ENCODE measurements at places on chromosomes 4 and X.

DNA sequence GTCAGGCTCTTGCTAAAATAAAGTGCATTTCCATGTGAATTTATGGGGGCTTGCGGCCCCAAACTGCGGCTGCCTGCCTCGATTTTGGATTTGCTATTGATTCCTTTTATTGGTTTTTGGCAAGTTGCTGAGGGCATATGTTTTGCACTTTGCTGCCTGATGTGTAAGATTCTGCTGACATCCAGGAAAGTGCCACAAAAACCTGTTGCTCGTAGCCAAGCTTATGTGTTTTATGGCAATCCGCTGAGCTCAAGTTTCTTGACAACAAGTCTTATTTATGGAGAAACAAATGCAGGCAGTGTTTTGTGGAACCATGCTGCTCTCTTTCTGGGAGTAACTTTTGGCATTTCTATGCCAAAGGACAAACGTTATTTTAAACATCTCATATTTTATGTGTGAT, 97.3 kb upstream of the DDIT4L start:
- no peak for DNase-seq

GRCh38 chrX:96094616-96095015, 590.0 kb upstream of the DIAPH2 start:
- no peak for DNase-seq

- DNase-seq = no peak
Observed at GRCh38 chr4:120874792-120875774, 47.4 kb downstream of the PRDM5 start.

GRCh38 chr4:139007640-139008039, 7.9 kb upstream of the NOCT start:
- no peak for DNase-seq

DNA sequence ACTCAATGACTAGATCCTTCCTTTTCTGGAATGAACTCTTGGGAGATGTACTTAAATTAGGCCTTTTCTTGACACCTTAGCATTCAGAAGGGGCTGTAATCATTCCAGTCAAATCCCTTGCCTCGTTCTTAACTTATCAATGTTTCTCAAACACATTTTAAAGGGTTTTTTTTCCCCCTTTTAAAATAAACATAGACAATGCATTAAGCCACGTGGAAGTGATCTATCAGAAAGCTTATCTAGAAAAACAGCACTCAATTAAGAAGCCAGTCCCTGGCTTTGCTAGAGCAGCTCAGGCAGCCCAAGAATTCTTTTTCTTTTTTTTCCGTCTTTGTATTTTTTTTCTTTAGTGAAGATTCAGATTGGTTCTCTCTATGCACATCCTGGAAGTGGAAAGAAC, 118.2 kb downstream of the PCDH7 start:
- DNase-seq = no peak

GRCh38 chr4:40586729-40587128, 42.9 kb downstream of the RBM47 start:
- no peak for DNase-seq

GRCh38 chr4:111869339-111869738, 275.9 kb upstream of the FAM241A start:
- DNase-seq = no peak

DNA sequence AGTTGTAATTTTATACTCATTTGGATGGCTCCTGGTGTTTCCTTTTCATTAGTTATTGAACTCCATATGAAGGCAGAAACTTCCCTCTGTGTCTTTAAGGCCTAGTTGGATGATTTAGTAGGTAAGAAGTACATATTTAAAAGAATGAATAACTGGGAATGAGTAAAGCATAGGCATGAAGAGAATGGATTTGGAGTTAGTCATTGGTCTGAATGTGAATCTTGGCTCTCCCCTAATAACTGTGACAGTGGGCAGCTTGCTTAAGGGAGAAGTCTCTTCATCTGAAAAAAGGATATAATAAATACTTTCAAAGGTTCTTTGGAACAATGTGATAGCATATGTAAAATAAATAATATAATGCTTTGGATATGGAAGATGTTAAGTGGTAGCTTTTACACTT, 13.2 kb downstream of the SNX25 start:
- no peak for DNase-seq

DNA sequence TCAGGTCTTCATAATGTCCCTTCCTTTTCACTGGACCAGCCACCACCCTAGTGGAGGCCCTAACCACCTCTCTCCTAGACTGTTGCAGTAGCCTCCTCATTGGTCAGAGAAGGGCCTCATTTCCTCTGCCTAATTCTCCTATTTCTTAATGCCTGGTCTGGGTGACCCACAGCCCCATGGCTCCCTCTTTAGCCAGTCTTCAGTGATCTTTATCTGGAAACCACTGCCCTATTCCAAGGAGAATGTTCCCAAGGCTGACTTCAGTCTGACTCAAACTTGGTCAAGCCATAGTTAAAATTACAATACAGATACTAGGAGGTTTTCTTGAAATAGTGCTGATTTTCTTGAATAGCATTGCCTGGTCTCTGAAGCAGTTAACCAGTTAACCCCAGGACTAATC, 53.6 kb upstream of the PRPS1 start:
- DNase-seq = no peak

DNA sequence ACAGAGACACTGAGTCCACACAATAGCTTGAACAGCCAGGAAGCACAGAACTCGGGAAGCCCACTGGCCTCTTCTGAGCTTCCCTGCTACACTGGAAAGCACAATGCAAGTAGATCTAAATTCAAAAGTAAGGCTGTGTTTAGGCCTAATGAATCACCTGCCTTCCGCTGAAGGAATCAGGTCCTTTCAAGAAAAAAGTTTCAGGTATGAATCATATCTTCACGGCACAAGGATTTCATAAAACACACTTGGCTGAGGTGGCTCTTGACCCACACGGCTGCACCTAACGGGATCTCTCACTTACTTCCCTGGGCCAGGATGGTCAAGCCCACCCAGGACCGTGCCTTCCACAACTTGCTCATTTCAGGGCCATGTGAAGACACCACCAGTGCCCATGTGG, 59.3 kb downstream of the IRF2 start:
- DNase-seq = no peak

DNA sequence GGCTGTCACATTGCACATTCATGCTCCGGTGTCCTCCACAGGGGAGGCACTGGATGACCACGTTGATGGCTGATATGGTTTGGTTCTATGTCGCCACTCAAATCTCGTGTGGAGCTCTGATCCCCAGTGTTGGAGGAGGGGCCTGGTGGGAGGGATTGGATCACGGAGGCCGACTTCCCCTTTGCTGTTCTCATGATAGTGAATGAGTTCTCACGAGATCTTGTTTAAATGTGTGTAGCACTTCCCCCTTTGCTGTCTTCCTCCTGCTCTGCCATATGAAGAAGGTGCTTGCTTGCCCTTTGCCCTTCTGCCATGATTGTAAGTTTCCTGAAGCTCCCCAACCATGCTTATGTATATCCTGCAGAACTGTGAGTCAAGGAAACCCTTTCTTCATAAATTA, 22.3 kb upstream of the NAT8L start:
- no peak for DNase-seq

DNA sequence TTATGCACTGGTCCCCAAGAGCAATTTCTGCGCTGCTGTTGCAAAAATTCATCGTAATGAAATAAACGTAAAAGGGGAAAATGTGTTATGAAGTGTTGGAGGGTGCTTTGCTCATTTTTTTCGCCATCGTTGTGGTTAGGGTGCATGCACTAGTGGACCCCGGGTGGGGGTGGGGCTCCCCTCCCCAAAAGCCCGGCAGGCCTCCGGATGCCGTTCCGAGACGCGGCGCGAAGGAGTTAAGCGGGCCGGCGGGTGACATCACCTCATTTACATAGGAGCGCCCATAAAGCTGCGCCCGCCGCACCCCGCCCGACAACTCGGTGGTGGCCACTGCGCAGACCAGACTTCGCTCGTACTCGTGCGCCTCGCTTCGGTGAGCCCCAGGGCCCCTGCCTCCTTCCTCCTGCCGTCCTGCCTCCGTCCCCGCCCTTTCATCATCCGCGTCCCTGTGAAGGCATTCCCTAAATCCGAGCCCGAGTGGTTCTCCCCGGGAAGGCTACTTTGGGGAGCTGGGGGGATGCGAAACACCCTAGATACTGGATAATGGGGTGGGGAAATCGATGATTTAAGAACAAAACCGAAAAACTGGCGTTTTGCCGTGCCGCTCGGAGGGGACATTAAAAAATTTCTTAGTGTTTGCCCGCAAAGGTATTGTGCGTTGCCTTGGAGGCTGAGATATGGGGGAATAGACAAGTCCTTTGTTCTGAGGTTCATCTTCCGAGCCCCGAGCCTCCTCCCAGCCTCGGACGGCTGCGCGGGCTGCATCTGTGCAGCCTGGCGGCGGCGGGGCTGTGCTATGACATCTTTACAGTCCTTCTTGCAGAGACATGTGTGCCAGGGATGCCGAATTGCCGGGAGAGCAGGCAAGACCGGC, at the start of gene TMSB4X:
TMSB4X (plus strand) TSS at position 315 of the 874 bp plus-strand sequence.
- peak; percentile 74 for DNase-seq

DNA sequence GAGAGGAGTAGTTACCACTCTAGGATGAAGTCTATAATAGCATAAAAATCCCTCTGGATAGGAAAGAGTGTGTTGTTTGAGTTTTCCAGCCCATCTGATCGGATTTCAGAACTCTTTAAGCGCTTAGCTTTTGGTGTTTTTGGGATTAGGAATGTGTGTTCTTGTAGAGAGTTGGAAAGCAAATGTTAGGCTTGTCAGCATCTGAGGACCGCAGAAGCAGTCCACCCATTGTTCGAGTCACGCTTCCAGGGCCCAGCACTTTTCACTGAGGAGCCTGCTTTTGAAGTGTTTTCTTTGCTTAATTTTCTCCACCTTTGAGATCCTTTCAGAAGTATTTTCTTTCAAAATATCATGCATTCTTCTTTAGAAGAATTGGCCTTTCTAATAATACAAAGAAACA, 306.2 kb downstream of the TENM3 start:
- no peak for DNase-seq

GRCh38 chr4:19005211-19005610, 983.7 kb upstream of the LCORL start:
- DNase-seq = no peak

DNA sequence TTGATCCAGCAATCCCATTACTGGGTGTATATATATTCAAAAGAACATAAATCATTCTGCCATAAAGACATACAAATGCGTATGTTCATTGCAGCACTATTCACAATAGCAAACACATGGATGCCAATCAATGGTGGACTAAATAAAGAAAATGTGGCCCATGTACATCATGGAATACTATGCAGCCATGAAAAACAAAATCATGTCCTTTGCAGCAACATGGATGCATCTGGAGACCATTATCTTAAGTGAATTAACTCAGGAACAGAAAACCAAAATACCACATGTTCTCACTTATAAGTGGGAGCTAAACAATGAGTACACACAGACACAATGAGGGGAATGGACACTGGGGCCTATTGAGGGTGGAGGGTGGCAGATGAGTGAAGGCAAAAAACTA, 81.6 kb downstream of the ABCB7 start:
- DNase-seq = no peak

DNA sequence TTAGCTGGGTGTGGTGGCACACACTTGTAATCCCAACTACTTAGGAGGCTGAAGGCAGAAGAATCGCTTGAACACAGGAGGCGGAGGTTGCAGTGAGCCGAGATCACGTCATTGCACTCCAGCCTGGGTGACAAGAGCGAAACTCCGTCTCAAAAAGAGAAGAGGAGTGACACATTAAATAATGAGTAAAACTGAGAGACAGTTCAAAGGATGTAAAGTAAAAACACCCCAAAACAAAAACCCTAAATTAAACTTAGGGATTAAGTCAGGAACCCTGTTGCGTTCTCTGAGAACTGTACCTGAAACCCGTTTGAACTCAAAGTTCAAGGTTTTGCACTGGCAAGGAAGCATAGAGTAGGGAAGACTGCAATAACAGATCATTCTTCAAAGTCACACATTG, 141.7 kb downstream of the BRWD3 start:
- DNase-seq = no peak

Data from neural crest cell (in vitro differentiated cells).